ENCODE measurements at places on chromosomes 1 and 21.

- DNase-seq, result no peak
Observed at GRCh38 chr1:216812966-216813365, 89.7 kb upstream of the ESRRG start.

GRCh38 chr1:228358039-228358763 lies 48.4 kb downstream of the TRIM11 start:
- no peak for DNase-seq

DNA sequence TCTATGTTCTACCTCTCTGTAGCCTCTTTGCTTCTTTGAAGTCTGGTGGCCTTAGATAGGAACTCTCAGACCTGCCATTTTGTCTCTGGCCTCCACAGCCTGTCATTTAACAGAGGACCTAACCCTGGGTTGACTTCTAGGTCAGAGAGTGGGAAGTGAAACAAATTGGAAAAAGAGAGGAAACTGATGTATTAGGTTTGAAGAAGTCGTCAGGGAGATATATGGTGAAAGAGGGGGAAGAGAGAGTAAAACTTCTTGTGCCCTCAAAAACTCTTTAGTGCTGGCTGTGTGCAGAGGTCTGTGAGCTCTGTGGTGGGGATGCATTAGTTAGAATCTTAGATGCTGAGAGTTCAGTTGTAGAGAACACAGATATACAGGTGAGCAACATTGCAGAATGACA lies 30.2 kb upstream of the CD1D start:
- DNase-seq, result no peak

- peak; percentile 91 for DNase-seq
Observed at GRCh38 chr1:20574686-20575540, 14.0 kb upstream of the CDA start.

GRCh38 chr1:178188306-178188705 lies 94.4 kb downstream of the RASAL2 start:
- no peak for DNase-seq

- no peak for DNase-seq
Observed at GRCh38 chr1:17097147-17097546, 22.1 kb downstream of the PADI2 start.

DNA sequence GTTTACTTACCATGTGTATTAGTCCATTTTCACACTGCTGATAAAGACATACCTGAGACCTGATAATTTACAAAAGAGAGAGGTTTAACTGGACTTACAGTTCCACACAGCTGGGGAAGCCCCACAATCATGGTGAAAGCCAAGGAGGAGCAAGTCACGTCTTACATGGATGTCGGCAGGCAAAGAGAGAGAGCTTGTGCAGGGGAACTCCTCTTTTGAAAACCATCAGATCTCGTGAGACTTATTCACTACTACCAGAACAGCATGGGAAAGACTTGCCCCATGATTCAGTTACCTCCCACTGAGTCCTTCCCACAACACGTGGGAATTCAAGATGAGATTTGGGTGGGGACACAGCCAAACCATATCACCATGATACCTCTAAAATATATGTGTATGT lies 39.3 kb upstream of the ERRFI1 start:
- DNase-seq, result no peak

DNA sequence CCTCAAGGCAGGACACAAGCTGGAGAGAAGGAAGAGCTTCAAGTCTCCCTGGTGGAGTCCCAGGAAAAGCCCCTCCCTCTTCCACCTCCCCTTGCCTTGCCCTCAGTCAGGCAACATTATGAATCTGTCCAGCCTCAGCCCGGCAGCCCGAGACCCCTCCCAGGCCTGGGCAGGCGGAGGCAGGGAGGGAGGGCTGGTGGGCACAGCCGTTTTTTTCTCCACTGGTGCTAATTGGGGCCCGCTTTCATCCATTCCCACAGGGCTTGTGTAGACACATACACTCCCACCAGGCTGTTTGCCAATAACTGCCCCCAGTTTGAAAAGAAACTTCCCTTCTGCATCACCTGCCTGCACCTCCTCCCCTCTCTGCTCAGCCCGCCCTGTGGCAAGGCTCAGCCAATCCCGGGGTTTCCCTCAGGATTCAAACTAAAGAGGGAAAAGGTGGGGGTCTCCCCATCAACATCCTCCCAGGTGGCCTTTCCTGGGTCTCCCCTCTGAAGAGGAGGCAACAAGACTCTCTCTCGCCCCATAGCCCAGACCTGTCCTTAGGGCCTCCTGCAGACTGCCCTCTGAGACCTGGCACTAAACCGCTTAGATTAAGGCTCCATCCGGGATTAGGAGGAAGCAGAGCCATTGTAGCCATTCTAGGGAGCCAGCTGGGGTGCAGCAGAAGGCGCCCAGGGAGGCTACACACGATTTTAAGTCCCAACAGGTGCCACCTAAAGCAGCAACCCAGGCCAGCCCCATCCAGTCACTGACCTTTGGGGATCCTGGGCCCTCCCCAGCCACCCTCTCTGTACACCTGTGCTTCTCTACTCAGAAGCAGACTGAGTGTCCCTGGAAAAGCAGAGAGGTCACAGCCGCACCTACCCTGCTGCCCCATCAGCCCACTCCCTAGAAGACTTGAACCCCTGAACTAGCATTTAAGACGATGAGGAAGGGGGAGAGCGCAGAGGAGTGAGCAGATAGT lies 3.5 kb downstream of the IGSF9 start:
- no peak for DNase-seq

DNA sequence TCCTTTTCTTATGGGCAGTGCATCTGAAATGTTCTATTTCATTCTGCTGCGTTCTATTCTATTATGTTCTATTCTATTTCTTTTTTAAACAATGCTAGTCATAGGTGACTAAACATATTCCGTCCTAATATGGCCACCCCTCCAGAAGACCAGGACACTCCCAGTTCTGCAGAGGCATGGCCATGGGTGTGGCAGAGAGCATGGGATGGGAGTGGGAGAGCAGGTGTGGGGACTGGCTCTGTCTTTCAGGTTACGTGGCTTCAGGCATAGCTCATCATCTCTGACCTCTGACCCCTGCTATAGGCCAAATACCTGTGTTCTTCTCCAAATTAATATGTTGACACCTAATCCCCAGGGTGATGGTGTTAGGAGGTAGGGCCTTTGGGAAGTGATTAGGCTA lies 33.4 kb upstream of the TLR5 start:
- DNase-seq, result no peak

GRCh38 chr1:55065648-55066047 lies 26.3 kb downstream of the PCSK9 start:
- no peak for DNase-seq

- peak; percentile 77 for DNase-seq
Observed at GRCh38 chr1:17826165-17826488, 71.0 kb downstream of the ACTL8 start.

- DNase-seq, result peak; percentile 12
Observed at GRCh38 chr1:182861994-182862393, 22.8 kb downstream of the DHX9 start.

- DNase-seq, result no peak
Observed at GRCh38 chr1:167499664-167500101, 18.6 kb downstream of the CD247 start.

GRCh38 chr1:29531596-29531995 lies 295.3 kb downstream of the PTPRU start:
- no peak for DNase-seq

GRCh38 chr1:207993477-207994445 lies 82.8 kb upstream of the CD34 start:
- no peak for DNase-seq

DNA sequence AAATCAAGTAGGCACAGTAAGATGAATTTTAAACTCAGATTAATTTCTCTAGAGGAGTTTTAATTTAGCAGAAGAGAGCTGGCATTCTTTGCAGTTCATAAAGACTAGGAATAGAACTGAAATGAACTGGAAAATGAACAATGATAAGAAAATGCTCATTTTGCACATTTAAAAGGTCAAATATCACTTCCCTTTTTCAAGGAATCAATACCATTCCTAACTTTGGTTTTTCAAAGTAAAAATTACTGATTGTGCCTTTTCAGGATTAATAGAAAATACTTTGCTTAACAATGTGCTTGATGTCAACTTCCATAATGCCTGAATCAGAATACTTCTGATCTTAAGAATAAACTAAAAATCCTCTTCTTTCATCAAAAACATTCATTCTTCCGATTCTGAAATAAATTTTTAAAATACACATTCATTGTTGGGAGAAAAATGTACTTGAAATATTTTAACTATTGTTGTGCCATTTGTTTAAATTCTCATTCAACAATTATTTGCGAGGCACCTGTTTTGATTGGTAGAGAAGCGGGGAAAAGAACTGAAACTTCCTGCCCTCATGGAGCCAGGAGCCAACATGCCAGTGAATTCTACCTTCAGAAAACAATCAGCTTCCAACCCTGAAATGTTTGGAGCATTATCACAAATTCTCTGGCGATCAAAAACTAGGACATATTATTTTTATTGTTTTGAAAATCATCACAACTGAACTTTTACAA lies 2.1 kb downstream of the SCAF4 start:
- DNase-seq, result no peak

All from hepatic stellate cell (primary cell).